Posterior vena cava (tissue), 2 donors: ENCODE measurements at places on chromosomes 1 and 21. TPM values are rescaled to one million over a fixed set of nuclear protein-coding genes. Genes with fewer than 3 reads are reported as not detected.

GRCh38 chr1:224505454-224506093 is 71.0 kb upstream of the WDR26 start:
- DNase-seq = no peak

- DNase-seq = no peak
Measured at GRCh38 chr1:198328458-198329032, 171.7 kb downstream of the NEK7 start.

Gene KRTAP19-5
- not detected for total RNA-seq

- DNase-seq = no peak
Measured at GRCh38 chr1:89356658-89357400, 7.0 kb upstream of the GBP6 start.

GRCh38 chr1:196546272-196547111 is 61.7 kb downstream of the KCNT2 start:
- DNase-seq = no peak

Gene UCHL5
- total RNA-seq = 26.0 TPM

Gene UQCRHL
- 0.88 TPM for total RNA-seq

Gene SYCP1
- not detected for total RNA-seq

DNA sequence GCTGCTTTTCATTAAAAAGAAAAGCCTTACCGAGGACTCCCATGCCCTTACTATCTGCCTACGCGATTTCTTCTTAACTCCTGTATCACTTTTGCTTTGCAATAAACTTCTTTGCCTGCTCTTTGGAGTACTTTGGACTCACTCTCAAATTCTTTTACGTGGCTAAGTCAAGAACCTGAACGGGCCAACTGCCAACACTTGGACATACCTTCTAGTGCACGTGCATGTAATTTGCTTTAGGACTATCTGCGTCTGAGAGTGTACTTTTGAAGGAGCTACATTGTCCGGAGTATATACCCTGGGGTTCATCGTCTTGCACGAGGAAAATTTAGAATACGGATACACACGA is 3.6 kb upstream of the OTUD3 start:
- DNase-seq = no peak

DNA sequence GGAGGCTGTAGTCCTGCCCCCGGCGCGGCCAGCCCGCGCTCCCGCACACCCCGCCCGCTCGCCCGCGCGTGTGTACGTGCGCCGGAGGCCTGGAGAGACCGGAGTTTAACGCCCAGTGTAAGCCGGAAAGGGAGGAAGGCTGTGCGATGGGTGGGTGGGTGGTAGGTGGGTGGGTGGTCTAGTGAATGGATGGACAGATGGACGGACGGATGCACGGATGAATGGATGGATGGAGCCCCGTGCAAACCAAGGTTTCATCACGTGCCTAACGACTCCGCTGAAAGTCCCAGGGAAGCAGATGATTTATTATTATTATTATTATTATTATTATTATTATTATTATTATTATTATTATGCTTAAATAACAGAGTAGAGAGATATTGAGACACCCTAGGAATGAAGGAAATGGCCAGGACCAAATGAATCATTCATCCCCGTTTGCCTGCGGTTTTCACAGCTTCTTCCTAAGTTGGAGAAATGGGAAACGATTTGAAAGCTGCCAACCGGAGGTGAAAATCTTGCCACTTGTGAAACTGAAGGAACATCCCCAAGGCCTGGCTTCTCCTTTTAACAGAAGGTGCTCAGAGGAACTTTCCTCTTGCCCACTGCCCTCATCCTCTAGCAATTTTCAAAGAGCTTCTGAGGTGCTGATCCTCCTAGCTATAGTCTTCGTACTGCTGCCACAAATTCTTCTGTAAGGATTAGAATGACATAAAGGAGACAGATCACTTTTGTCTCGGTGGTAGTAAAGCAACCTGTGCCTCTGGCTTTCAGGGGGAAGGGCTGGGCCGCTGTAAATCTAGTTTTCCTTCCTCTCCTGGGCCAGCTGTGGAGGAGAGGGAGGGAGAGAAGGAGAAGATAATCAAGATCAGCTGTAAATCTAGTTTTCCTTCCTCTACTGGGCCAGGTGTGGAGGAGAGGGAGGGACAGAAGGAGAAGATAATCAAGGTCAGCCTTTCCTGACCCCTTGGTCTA is 648 bp upstream of the RGS7 start:
- no peak for DNase-seq

DNA sequence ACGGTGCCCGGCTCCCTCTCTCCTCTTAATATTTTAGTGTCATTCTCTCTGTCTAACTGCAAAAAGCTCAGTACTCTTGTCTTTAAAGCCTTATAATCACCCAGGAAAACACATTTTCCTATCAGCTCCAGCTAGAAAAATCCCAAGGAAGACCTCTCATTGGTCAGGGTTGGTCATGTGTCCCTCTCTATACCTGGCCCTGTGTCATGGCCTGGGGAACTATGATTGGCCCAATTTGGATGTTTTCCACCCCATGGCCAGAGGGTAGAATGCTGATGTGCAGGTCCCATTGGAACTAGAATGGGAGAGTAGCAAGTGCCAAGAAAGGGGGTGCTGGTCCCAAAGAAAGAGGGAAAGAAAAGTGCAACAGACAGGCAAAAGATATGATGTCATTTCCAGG is 27.3 kb downstream of the CAMK2N1 start:
- no peak for DNase-seq

DNA sequence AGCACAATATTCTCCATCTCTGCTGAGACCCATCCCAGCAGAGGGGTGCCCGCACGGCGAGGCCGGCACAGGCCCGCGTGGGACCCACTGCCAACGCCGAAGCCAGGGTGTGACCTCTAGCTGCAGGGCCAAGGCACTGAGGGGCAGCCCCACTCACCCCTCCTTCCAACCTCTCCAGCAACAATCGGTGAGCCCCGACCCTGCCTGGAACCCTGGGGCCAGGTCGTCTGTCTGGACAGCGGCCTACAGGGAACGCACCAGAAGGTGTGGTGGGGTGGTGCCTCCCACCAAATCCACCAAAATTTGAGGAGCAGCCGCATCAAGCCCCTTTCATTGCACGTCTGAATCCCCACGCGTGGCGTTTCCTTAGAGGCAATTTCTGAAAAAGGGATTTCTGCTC is 63.0 kb upstream of the ADARB1 start:
- DNase-seq = peak; percentile 47

Gene OPTC
- not detected for total RNA-seq

- no peak for DNase-seq
Measured at GRCh38 chr1:221074332-221074731, 195.1 kb downstream of the HLX start.

DNA sequence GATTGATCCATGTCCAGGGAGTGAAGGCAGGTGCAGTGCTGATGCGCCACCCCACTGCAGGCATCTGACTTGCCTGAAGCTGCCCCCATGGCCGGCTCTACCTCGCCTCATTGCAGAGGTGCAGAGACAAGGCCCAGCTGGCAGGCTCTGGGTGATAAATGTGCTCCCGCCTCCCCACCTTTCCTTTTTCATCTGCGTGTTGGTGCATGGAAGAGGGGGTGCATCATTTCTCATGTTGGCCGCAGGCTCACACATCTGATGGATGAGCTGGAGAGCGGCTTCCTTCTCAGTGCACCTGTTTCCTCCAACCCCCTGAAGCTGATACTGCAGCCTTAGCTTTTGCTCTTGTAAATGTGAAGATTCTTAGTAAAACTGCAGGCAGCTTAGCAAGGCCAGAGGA is 306.0 kb upstream of the KAZN start:
- DNase-seq = no peak

DNA sequence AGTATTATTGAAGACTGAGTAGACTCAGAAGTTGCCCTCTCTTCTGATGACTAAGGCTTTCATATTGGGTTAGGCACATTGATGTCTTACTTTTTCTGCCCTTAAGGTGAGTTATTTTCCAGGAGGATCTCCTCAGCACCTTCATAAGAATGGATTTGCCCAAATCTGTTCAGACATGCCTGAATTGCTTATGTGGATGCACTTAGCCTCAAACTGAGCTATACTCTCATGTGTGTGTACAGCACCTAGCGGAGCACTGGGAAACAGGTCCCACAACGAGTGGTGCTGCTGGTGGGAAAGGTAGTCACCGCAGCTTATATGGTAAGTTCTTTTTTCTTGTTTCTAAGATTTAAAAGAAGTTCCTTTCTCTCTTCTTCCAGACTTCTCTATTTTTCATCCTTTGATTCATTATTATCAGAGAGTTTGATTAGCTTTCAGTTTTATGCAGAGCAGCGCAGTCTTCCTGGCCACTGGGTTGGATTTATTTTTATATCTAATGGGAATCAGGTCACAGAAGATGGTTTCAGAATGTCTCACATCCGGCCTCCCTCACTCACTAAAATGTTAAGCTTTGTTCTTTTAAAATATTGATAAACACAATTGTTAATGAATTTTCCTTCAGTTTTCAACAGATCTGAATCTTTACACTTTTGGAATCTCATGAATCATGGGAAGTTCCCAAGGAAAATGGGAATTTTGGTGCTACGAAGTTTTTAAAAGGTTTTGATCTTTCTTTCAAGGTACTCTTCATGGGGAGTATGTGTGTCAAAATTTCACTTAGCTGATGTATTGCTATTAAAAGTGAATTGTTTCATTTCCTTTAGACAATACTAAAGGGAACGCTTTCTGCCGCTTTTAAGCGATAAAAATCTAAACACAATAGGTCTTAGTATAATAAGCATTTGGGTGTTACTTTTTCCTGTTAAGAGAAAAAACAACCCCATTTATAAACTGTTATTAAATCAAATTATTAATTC is 58.5 kb downstream of the EXTL2 start:
- no peak for DNase-seq

- no peak for DNase-seq
Measured at GRCh38 chr1:209522826-209523225, 60.7 kb upstream of the CAMK1G start.

GRCh38 chr1:114219172-114219868 is 65.7 kb upstream of the SYT6 start:
- DNase-seq = no peak

GRCh38 chr1:152110365-152110859 is 4.8 kb downstream of the TCHH start:
- DNase-seq = peak; percentile 78

Gene MIGA1
- total RNA-seq = 20.4 TPM

DNA sequence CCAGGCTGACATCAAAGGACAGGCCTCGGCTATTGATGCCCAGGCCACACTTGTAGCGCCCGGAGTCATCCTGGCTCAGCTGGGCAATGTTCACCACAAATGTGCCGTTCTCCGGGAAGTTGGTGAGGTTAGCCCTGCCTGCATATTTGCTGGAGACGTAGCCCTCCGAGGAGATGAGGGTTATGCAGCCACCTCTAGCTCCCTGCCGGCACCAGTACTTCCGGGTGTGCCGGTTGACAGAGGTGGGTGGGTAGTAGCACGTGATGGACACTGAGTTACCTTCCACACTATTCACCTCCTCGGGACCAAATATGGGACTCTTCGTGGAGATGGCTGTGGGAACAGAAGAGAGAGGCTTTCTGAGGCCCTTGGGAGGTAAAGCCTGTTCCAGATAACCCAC is 7.1 kb downstream of the PIGR start:
- DNase-seq = no peak

Gene GBP1
- 26.8 TPM for total RNA-seq

- DNase-seq = no peak
Measured at GRCh38 chr21:36753556-36753955, 54.6 kb downstream of the SIM2 start.

DNA sequence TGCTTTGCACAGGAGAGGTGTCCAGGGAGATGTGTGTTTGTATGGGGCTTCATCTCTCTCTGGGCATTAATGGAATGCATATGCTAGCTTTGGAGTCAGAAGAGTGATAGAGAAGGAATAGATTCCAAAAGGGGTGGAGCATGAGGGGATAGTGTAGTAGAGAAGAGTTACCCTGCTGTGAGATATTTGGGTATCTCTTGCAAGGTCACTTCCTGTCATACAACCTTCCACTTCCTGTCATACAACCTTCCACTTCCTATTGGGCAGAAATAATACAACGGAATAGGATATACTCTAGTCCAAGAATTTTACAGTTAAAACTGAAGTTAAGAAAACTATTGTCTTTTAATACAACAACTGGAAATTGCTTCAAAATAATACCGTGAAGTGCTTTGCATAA is 351.8 kb upstream of the FMN2 start:
- no peak for DNase-seq

DNA sequence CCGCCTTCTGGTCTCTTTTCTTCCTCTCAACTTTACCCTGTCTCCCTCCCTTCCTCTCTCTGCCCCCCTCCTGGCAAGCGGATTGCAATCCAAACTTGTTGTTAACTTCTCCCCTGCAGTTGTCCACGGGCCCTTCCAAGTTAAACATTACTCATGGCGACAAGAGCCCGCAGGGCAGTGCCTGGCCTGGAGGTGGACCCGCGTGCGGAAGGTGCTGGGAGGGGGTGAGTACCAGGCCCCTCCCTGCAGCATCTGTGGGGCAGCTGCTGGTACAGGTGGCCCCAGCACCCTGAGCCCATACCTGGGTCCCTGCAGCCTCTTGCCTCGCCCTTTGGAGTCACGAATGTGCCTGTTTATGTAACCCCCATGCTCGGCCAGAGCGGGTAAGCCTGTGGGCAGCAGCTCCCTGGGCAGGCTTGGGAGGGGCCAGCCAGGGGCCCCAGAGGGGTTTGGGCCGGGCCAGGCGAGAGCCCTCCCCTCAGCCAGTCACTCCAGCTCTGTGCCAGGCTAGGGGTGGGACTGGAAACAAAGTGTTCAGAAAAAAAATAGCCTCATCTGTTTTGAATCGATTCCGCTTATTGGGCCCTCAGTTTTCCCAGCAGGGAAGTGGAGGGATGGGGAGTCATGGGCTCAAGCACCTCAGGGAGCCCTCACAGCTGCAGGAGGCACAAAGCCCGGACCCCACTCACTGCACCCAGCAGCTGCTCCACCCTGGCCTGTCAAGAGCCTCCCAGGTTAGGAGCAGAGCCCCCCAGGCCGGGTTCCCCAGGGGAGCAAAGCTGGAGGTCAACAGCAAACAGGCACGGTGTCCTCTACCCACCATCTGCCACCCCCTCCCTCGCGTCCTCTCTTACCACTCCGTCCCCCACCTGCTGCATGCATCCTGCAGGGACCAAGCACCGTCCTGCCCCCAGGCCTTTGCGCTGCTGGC is 14.0 kb upstream of the FAAP20 start:
- peak; percentile 94 for DNase-seq

Gene IL20
- total RNA-seq = not detected

DNA sequence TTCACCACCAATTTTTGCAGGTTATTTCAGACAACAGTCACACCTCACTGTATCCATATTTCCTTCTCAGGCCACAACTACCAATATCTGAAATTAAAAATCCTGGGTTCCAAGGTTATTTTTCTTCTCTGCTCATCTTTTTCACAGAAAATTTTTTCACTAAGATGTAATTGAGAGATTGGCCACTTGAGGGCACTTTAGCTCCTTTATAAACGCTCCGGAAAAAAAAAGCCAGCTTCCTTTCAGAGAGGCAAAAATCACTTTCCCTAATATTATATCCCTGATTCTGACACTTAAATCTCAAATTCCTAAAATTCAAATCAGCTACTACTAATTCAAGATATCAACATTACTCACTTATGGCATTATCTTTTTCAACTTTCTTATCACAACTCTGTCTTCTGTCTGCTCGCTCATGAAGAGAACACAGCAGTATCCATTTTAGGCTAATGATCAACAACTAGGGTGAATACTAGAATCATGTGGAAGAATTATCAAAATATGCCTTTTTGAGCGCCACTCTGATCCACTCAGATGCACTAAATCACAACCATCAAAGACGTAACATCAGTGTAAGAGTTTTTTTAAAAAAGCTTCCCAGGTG is 101.4 kb upstream of the RGS1 start:
- DNase-seq = no peak
